H1 (cell line): ENCODE measurements at places on chromosomes 3 and 15. TPM values are rescaled to one million over a fixed set of nuclear protein-coding genes. Genes with fewer than 3 reads are reported as not detected.

Gene C3orf62
- total RNA-seq: 3.0 and 3.2 TPM in 2 replicates

Gene IL17RD
- 41.3 and 48.9 TPM in 2 replicates for total RNA-seq

Gene SEMA3G
- total RNA-seq: 1.5 TPM in 2 replicates

- no peak for DNase-seq
- H3K36me3 ChIP-seq: peaks cover 11% of the 10 kb centered on the region; the same call in 1 of the 2 replicates
- no peak overlapping the region for H3K27ac ChIP-seq
Observed at GRCh38 chr3:23884481-23884880, 32.3 kb downstream of the NKIRAS1 start.

GRCh38 chr3:4507024-4507596 is 14.0 kb downstream of the ITPR1 start:
- no peak overlapping the region for H3K27ac ChIP-seq
- peaks cover 4% of the 10 kb centered on the region; the same call in 1 of the 2 replicates for H3K4me1 ChIP-seq
- DNase-seq: no peak
- no peaks in the 10 kb centered on the region for H3K27me3 ChIP-seq
- H3K4me3 ChIP-seq: no peak overlapping the region

DNA sequence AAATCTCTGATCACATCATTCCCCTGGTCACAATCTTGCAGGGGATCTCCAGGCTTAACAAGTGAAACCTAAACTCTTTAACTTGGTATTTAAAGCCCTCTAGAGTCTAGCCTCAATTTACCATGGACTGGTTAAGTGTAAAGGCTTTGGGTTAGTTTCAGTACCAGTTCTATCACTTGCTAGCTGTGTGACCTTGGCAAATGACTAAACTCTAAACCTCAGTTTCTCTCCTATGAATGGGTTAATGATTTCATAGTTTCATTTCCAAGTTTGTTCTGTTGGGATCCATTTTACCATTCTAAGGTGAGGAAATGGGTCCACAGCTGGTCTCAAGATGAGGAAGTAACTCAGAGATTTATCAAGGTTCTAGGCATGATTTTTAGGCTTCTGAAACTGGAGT is 38.8 kb upstream of the TIMP4 start:
- no peak overlapping the region for H3K4me3 ChIP-seq
- H3K36me3 ChIP-seq: no peaks in the 10 kb centered on the region
- H3K4me1 ChIP-seq: peaks cover 2% of the 10 kb centered on the region
- H3K27ac ChIP-seq: no peak overlapping the region
- H3K27me3 ChIP-seq: no peaks in the 10 kb centered on the region
- DNase-seq: no peak

DNA sequence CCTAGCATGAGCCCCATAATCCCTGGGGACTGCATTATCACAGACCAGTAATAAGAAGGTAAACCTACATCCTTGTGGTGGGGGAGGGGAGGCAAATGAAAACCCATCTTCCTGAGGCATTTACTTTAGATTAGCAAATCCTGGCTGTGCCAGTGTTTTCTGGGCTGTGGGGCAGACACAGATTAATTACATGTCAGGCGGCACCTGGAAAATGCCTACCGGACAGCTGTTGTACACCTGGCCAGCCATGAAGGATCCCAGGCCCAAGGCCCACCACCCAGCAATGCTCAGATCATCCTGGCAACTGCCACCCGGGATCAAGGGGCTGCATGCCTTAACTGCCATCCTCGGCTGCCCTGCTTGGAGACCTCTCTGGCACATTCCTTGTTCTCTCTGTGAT is 59.1 kb upstream of the RASA2 start:
- no peak for DNase-seq
- no peaks in the 10 kb centered on the region; the same call in 1 of the 2 replicates for H3K4me1 ChIP-seq
- no peak overlapping the region for H3K4me3 ChIP-seq
- H3K36me3 ChIP-seq: no peaks in the 10 kb centered on the region
